ENCODE measurements at places on chromosomes 5 and 9. TPM values are rescaled to one million over a fixed set of nuclear protein-coding genes. Genes with fewer than 3 reads are reported as not detected.

The AQP3 gene
- 1.2 TPM for total RNA-seq

The MAMDC2 gene
- not detected for total RNA-seq

- DNase-seq = no peak
Measured at GRCh38 chr9:127910613-127911205, 6.1 kb downstream of the ST6GALNAC4 start.

The MAST4 gene
- 7.6 TPM for total RNA-seq

GRCh38 chr9:37840560-37841194 is 40.1 kb downstream of the DCAF10 start:
- DNase-seq = peak; percentile 35

DNA sequence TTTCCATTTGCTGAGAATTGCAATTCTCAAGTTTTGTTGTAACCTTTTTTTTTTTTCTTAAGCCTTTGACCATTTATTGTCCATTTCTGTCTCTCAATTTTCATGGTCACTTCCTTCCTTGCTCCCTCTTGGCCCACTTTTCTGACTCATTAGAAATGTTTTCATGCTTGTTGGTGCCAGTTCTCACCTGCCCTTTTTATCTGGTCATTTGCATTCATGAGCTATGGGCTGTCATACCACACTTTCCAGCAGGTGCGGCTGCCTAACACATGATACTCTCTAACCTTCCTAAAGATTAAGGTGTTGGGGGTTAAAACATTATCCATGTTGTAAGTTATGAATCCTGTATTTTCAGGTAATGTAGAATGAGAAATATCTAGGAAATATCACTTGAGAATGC is 150.5 kb upstream of the TLX3 start:
- DNase-seq = no peak

The DAB2 gene
- 0.16 TPM for total RNA-seq

- no peak for DNase-seq
Measured at GRCh38 chr5:180349391-180349790, 3.7 kb downstream of the GFPT2 start.

- DNase-seq = no peak
Measured at GRCh38 chr9:126379661-126380360, 53.2 kb downstream of the MVB12B start.

The FYB1 gene
- total RNA-seq = 82.8 TPM

- DNase-seq = peak; percentile 54
Measured at GRCh38 chr9:37752642-37753488, 740 bp upstream of the TRMT10B start.

GRCh38 chr5:65663804-65664521 is 39.1 kb downstream of the SHLD3 start:
- no peak for DNase-seq

GRCh38 chr5:94901191-94901979 is 282.9 kb downstream of the SLF1 start:
- DNase-seq = no peak

The PAX5 gene
- total RNA-seq = 1.1 TPM

DNA sequence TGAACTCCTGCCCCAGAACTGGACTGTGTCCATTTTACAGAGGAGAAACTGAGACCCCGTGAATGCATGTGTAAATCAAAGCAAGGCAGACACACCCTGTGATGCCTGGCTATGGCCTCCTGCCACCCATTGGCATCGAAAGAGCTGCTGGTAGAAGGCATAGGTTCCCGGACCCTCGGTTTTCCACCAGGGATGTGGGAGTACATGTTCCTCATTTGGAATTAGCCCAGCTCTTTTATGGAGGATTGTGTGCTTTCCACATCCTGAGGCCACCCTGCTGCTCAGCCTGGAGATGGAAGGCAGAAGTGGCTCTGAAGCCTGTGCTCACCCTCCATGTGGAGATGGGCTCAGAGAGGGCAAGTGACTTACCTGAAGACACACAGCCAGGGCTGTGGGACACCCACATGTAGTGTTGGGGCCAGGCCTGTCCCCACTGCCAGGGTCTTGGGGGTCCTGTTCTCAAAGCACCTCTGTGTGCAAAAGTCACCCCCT is 2.8 kb downstream of the SUSD3 start:
- DNase-seq = no peak

DNA sequence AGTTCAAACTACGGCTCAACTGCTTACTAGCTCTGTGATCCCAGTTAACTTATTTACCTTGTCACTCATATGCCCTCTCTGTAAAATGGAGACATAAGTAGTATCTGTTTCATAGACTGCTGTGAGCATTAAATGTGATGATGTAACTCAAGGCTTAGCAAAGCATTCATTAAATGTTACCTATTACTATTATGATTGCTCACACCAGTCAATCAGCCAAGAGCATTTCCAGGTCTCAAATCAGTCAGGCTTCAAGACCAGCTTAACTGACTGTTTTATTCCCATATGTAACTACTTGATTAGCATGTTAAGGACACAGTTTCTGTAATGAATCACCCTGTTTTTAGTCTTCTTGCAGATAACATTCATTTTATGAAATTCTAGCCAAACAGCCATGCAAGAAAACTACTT is 413.3 kb downstream of the MLLT3 start:
- DNase-seq = peak; percentile 30

Data from activated CD8-positive, alpha-beta T cell treated with anti-CD3 and anti-CD28 coated beads for 36 hours (primary cell).